ENCODE measurements at places on chromosomes 5 and 9. TPM values are rescaled to one million over a fixed set of nuclear protein-coding genes. Genes with fewer than 3 reads are reported as not detected.

DNA sequence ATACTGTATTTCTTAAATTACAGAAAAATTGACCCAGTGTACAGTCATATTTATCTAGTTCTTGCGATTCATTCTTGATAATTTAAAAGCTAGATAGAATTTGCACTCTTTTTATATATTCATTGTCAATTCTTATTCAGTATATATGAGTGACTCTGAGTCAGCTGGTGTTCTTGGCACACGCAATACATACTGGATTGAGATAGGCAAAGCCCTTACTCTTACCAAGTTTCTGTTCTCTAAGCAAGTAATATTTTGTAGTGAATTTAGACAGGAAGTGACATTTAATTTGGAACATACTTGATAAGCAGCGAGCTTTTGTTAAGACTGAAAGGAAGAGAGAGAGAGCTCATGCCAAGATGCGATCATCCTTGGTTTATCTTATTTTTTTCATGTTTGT, 57.7 kb downstream of the GPBP1 start:
- no peak for DNase-seq

DNA sequence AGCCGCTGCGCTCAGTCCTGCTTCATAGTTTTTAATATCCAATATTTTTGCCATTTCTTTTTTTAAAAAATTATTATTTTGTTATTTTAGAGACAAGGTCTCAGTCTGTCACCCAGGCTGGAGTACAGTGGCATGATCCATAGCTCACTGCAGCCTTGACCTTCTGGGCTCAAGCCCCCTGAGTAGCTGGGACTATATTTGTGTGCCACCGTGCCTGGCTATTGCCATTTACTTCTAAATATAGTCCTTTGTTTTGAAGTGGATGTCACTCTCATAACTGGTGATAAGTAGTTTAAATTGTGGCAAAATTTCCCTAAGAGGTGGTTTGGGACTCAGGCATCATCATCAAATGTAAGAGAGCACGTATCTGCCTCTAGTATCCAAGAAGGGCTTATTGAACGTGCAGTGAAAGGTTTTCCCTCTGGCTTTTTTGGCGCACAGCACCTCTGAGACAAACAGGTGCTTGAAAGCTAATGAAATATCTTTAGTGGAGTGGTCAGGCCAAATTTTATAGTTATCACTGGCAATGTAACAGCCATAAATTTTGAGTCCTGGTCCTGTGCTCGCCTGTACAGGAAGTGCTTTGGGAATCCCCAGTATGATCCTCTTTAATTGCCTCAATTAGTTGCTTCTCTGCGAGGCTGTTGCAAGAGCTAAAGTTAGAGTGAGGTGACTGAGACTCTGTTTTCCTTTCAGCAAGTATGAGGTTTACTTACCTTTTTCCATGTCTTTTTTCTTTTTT, 14.8 kb downstream of the STXBP1 start:
- no peak for DNase-seq

DNA sequence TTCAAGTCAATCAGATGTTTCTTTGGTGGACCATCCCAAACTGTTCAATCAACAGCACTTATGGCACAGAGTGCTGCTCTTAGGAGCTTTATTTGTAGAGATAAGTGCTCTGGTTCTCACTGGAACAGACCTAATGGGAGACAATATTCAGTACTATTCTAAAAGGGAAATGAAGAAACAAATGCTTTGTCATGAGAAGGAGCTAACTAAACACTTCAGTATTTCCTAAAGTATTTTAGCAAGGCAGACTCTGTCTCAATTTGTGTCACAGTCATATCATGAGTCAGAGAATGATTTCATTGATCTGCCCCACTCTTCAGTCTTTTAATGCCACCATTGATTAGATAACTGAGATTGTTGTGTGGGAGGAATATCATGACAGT, 175.3 kb downstream of the SLF1 start:
- DNase-seq, result no peak

GRCh38 chr9:124215368-124215910, 42.3 kb upstream of the NEK6 start:
- no peak for DNase-seq

DNA sequence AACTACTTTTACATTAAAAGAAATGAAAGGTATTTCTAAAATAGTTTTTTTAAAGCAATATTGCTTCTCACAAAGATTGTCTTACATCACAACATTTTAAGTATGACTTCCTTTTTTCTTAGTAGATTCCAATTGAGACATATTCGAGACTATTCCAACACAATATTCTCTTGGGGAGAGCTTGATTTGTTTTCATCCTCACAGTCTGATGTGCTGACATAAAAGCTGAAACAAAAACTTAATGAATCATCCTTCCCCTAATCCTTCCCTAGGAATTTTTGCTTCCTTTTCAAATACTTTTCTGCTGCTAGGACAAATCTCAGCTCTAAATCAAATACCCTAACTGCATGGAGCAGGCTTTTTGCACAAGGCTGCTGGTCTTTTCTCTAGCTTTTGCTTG, 245.8 kb upstream of the MAP3K1 start:
- DNase-seq, result no peak

GRCh38 chr9:27202056-27202455, 93.0 kb downstream of the TEK start:
- no peak for DNase-seq

- no peak for DNase-seq
Observed at GRCh38 chr5:58890701-58891085, 307.8 kb downstream of the RAB3C start.

GRCh38 chr5:168844922-168845296, 265.7 kb upstream of the PANK3 start:
- DNase-seq, result no peak

- DNase-seq, result no peak
Observed at GRCh38 chr5:111268300-111268699, 44.1 kb downstream of the CAMK4 start.

DNA sequence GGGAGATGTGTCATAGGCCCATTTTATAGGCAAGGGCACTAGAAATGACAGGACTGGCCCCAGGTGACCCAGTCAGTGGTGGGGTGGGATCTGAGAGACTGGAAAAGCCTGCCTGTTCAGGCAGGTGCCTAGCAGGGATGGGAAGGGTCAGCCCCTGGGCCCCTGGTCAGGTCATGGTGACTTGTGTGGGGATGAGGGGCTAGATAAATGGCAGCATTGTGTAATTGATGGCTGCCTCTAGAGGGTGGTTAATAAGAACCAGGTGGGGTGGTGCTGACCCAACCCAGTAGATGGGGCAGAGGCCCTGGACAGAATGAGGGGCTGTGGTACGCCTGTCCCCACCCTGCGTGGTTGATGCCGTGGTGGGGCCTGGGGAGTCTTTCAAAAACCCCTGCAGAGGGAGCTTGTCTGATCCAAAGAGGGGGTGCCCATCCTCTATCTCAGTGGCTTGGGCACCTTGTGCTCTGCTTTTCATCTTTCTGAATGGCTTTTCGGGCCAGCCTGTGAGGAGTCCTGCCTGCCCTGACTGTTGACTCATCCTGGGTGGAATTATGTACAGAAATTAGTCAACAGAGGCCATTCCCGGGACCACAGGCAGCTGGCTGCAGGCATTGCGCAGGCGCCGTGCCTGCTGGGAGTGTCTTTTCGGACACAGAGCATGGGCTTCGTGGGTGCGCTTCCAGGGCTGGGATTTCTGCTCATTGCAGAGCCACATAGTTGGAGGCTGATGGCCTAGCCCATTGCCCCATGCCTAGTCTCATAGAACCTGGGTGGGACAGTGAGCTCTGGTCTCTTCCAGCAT, 93.6 kb upstream of the PITX1 start:
- DNase-seq, result no peak

GRCh38 chr5:40043916-40044315, 619.1 kb upstream of the DAB2 start:
- DNase-seq, result no peak

- DNase-seq, result no peak
Observed at GRCh38 chr5:176429972-176430371, 13.6 kb upstream of the CLTB start.

DNA sequence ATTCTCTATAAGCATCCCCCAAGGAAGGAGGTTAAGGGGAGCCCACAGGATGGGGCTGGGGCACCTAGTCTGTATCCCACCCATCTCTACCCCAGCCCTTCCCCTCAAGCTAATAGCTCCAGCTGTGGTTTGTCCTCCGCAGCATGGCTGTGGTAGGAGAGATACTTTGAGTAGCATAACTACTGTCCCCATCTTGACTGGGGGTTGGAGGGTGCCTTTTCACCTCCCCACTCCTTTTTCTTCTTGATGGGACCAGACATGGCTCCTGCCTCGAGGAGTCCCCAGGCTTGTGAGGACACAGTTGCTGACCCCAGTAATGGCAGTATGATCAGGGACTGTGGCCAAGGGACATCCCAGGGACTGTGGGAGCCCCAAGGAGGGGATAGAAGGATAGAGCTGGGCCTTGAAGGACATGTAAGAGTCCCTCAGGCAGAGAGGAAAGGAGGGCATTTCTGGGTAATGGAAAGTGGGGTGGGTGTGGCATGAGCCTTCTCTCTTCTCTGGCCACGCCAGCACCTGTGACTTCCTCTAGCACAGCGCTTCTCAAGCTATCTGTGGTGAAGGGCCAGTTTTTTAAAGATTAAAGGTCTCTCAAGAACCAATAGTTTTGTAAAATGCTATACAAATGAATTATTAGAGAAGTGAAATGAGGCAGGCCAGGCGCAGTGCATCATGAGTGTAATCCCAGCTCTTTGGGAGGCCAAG, 14.0 kb downstream of the OLFML2A start:
- DNase-seq, result no peak

DNA sequence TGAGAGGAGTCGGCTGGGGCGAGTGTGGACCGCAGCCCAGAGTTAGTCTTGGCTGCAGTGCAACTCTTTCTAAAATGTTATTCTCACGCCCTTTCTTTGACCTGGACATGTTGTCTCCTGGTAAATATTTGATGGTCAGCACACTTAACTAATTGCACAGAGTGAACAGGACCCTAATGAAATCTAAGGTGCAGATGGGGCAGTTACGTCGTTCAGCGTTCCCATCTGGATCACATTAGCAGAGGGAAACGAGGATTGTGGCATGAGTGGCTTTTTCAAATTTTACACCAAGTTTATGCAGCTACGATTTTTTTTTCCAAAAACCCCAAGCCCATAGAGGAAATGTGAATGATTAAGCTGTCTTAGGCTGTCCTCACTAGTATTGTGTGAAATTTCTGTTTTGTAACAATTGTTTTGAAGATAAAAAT, 483 bp downstream of the C9orf85 start:
- no peak for DNase-seq

GRCh38 chr5:53373451-53374158, 106.8 kb upstream of the FST start:
- no peak for DNase-seq

GRCh38 chr9:32376285-32376684, 8.2 kb upstream of the ACO1 start:
- no peak for DNase-seq

DNA sequence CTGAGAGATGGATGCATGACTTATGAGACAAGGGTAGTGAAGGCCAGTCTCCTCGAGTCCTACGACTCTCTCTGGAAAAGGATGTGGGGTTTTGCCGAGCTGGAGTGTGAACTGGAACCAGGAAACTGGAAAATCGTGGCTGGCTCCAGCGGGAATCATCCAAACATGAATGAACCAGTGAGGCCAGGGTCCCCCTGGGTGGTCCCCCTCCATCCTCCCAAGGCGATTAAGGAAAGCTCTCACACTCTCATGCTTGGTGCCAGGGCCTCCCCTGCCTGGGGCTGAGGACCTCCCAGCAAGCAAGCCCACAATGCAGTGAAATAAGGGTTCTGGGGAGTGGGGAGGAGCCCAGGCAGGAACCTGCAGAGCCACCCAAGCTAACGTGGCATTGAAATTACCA, 9.6 kb upstream of the AMBP start:
- no peak for DNase-seq

GRCh38 chr9:110160123-110160522, 47.8 kb downstream of the C9orf152 start:
- DNase-seq, result no peak

DNA sequence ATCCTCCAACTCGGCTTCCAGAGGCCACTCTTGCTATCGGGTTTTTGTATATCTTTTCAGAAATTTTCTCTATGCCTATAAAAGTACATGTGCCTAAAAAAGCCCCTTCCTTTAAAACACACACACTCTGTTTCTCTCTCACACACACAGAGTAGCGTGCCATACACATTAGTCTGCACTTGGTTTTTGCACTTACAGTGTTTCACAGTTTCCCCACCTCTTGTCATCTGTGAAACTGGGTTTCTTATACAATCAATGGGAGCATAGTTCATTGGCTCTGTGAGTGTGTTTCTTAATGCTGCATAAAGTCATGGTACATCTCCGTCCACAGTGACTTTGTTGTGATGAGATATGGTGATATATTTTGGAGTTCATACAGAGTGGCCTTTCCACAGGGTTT, 664 bp upstream of the IGFBPL1 start:
- no peak for DNase-seq

GRCh38 chr5:126501448-126501847, 78.2 kb downstream of the GRAMD2B start:
- DNase-seq, result no peak

- DNase-seq, result peak; percentile 54
Observed at GRCh38 chr5:79133657-79134451, 22.2 kb downstream of the BHMT start.

DNA sequence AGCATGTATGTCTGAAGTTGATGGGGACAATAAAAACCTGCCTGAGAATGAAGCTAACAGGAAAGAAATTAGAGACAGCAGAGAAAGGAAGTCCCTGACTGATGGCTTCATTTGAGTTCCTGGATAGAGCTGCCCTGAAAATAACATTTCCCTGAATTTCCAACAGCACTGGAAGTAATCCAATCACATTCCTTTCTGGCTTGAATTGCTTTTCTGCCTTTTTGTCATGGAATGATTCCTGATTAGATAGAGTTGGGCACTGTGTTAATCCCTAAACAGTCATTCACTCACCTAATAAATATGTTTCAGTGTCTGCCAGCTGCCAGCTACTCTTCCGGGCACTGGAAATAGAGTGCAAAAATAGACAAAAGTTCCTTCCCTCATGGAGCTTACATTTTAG, 30.0 kb upstream of the SH3RF2 start:
- DNase-seq, result no peak

- no peak for DNase-seq
Observed at GRCh38 chr9:1457460-1457859, 407.3 kb downstream of the DMRT2 start.

GRCh38 chr5:72440207-72440638, 67.0 kb downstream of the ZNF366 start:
- DNase-seq, result no peak

- DNase-seq, result no peak
Observed at GRCh38 chr9:101480386-101480785, 44.8 kb upstream of the ALDOB start.

- DNase-seq, result no peak
Observed at GRCh38 chr9:78031444-78031892, at the start of gene GNAQ. GNAQ (minus strand) TSS chr9:78031811; CDS start chr9:78031235, 576 bp downstream.

- DNase-seq, result no peak
Observed at GRCh38 chr5:133785182-133785581, 172.8 kb upstream of the FSTL4 start.

UQCRQ gene
- 475 TPM for total RNA-seq

RAPGEF1 gene
- 111 TPM for total RNA-seq

IL31RA gene
- total RNA-seq, result not detected

FAM114A2 gene
- 24.3 TPM for total RNA-seq

PANK3 gene
- total RNA-seq, result 38.6 TPM

PHF24 gene
- 0.55 TPM for total RNA-seq

ESM1 gene
- total RNA-seq, result not detected

ST8SIA4 gene
- total RNA-seq, result 38.4 TPM

SPATA31C1 gene
- not detected for total RNA-seq

SIT1 gene
- total RNA-seq, result 21.8 TPM

All from activated T-cell treated with anti-CD3 and anti-CD28 coated beads, Interleukin-2, amount 50 U/mL, for 4 hours (primary cell).